IPS DF 19.7 (cell line): ENCODE measurements at places on chromosomes 2 and 18.
A peak's percentile ranks its signal among the peaks of the same experiment; 100 is the strongest.

DNA sequence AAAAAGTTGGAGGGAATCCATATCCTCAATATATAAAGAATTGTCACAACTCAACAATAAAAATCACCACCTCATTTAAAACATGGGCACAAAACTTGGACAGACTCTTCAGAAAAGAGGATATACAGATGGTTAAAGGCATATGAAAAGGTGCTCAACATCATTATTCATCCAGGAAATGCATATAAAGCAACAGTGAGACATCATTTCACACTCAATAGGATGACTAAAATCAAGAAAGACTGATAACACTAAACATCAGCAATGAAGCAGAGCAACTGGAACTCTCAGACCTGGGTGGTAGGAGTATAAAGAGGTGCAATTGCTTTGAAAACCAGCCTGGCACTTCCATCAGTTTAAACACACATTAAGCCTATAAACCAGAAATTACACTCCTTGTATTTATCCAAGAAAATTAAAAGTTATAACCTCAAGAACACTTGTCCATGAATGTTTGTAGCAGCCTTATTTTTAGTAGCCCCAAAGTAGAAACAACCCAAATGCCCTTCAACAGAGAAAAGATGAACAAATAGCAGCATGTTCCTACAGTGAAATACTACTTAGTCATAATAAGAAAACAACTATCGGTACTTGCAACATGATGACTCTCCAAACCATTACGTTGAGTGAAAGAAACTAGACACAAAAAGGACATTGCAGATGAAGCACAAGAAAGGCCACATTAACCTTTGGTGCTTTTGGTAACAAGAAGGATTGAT, 79.1 kb upstream of the TANC1 start:
- DNase-seq = no peak

- no peak for DNase-seq
Measured at GRCh38 chr2:21981127-21981526, 857.4 kb downstream of the TDRD15 start.

DNA sequence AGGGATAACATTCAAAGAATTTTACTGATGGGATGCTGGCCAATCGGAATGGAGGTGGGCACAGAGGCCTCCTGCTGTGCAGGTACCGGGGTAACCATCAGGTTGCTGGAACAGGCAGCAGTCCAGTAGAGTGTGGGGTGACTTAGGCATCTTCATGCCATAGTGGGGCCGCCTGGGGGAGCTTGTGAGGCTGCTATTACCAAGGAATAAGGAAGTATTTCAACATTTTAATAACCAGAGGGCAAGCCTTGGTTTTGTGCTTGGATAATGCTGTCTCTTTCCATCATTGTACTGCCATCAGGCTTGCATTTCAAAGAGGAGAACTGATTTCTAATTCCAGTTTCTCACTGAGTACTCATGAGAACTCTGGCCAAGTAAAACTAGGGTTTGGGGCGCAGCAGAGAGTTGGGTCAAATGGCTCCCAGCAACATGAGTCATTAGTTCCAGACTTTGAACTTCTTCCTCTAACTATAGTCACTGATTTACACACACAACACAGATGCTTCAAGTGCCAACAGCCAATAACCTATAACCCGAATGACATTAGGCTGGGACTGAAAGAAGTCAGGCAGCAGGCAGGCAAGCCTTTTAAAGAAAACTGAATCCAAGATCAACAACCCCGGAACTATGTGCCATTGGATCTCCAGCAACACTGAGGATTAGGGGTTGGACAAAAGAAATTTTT, 56.1 kb upstream of the FHL2 start:
- peak; percentile 23 for DNase-seq

DNA sequence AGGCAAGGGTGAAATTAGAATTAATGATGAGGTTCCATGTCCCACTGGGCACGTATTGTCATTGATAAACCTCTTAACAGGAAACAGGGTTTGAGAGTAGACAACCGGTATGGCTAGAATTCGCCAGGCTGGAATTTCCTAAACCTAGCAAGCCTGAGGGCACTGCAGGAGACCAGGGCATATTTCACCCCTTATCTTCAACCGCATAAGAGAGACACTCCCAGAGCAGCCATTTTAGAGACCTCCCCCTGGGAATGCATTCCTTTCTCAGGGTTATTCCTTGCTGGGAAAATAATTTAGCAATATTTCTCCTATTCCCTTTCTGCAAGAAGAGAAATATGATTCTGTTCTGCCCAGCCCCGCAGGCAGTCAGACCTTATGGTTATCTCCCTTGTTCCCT, 334.6 kb upstream of the LYPD1 start:
- DNase-seq = peak; percentile 2

GRCh38 chr2:84283506-84283905, 175.6 kb downstream of the SUCLG1 start:
- no peak for DNase-seq

DNA sequence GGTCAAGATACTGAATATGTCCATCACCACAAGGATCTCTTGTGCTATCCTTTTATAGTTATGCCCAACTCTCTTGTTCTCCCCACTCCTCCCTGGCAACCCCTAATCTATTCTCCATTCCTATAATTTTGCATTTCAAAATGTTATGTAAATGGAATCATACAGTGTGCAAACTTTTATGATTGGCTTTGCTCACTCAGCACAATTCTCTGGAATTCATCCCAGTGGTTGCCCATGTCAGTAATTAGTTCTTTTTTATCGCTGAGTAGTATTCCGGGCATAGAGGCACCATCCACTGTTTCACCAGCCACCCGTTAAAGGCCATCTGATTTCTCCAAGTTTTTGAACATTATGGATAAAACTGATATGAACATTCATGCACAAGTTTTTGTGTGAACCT, 38.4 kb upstream of the RNF149 start:
- no peak for DNase-seq

DNA sequence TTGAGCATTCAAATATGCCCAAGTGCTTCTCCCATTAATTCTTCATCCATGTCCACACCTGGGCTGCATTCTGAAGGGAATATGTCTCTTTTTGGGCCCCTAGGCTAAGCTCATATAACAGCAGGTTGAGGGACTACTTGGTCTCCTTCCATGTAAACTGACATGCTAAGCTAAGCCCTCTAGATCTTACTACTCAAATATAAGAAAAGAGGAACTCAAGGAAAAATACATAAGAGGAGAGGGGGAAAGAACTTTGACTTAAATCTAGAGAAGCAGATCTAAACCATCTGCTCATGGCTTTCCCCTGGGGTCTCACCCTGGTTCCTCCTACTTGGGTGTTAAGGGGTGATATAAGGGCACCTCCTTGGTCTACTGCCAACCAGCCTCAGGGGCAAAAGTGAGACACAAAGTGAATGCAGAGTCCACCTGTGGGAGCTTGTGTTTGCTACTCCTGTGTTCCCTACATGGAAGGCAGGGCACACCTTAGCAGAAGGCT, 19.8 kb upstream of the NFU1 start:
- DNase-seq = no peak

GRCh38 chr2:156647377-156648010, 211.3 kb downstream of the GPD2 start:
- no peak for DNase-seq

DNA sequence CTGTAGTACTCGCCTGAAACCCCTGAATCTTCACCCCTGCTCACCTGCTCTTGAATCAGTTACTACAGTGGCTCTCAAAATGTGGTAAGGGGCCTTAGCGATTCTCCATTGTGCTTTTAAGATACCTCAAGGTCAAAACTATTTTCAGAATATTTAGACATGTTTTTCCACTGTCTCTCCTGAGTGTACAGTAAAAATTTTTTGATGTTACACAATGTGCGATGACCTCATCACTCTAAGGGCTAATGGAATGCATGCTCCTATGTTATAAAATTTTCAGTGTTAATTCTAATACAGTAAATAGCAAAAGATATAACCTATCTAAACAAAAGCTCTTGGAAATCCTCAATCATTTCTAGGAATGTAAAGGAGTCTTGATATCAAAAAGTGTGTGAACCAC, 336.9 kb upstream of the PKDCC start:
- no peak for DNase-seq

DNA sequence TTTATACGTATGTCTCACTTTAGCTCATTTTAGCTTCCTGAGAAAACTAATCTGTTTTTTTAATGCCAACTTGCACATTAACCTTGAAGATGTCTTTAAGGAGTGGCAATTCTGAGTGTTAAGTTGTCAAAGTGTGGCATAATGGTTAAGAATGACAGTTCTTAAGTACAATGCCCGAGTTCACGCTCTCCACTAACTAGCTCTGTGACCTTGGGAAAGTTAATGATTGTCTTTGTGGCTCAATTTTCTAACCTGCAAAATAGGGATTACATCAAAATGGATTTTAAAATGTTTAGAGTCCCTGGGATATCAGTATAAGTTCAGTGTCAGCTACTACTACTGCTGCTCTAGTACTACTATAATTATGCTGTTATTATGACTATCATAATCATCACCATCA, 409.7 kb downstream of the SOCS6 start:
- no peak for DNase-seq

DNA sequence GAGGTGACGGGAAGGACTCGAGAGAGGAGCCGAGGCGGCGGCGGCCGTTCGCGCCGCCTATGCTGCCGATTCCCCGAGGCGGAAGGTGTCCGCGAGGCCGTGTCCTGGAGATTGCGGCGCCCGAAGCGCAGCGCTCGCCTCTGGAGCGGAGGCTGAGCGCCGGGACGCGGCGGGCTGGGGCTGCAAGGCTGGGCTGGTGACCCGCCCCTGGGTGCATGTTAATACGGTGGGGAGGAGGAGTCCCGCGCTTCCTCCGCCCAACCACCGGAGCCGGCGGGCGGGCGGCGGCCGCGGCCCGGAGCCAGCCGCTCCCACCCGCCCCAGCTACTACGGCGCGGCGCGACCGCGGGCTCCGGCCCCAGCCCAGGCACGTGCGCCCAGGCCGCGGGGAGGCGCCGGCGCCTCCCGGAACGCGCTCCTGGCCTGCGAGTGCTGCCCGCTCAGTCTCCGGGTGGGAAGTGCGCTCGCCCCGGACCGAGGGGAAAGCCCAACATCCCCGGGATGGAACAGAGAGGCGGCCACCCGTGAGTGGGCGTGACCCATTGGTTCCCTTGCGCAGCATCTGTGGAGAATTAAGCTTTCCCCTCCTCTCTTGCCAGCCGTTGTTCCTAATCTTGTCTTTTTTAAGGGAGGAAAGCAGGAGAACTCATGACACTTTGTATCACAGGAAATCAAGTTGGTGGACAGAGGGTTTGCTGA, at the start of gene DLGAP1:
DLGAP1 (minus strand) TSS at position 195 of the 699 bp plus-strand sequence.
- no peak for DNase-seq

DNA sequence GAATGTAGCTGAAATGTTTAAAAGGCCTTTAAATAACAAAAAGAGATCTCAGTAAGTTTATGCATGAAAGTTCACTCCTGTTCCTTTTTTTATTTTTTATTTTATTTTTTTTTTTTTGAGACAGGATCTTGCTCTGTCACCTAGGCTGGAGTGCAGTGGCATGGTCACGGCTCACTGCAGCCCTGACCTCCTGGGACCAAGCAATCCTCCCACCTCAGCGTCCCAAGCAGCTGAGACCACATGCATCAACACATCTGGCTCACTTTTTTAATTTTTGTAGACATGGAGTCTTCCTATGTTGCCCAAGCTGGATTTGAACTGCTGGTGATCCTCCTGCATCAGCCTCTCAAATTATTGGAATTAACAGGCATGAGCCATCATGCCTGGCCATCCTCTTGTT, 84.3 kb downstream of the KANSL1L start:
- DNase-seq = no peak

GRCh38 chr2:209696836-209697711, 74.6 kb upstream of the UNC80 start:
- no peak for DNase-seq

DNA sequence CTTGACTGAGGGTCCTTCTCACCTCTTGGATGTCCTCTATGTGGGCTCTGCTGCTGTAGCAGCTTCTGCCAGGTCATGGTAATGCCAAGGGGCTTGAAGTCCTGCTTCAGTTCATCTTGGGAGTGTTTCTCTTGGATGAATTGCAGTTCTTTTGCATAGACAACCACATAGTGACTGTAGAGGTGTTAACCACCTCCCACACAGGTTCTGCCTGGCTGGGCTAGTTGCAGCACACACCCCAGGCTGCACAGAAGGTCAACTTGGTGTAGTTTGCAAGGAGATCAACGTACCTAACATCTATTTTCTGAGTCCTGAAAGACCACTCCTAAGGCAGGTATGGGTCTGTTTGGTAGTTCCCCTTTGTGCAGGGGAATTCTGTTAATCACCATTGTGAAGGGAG, 108.1 kb downstream of the ADCYAP1 start:
- no peak for DNase-seq

DNA sequence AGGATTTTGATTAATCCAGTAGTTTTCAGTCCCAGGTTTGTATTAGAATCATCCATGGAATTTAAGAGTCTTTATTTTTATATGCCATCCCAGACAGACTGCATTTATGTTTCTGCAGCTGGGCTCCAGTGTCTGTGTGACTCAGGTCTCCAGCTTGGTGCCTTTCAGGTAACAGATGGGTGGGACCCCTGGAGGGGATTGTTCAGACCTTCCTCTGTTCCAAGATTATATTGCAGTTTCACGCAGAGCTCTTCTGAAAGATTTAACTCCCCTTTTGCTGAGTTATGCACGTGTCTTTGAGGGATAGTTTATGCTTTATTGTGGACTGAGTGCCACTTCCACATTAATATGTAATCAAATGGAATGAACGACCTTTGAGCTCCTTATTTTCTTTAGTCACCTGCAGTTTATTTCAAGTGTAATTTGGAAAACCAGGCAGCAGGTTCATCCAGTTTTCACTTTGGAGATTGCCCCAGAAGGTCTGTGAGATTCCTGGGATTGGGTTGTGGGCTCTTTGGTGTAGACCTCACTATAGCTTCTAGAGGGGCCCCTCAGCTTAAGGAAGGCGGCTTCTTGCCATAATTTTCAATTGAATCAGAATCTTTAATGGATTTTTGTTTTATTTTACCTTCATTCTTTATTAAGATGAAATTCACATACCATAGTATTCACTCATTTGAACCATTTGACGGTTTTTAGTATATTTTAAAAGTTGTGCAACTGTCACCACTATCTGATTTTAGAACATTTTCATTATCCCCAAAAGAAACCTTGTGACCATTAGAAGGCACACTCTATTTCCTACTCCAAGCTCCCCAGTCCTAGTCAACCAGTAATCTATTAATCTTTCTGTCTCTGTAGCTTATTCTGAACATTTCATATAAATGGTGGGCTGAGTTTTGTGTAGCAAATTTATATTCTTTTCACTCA, 135.0 kb downstream of the WDSUB1 start:
- DNase-seq = no peak

DNA sequence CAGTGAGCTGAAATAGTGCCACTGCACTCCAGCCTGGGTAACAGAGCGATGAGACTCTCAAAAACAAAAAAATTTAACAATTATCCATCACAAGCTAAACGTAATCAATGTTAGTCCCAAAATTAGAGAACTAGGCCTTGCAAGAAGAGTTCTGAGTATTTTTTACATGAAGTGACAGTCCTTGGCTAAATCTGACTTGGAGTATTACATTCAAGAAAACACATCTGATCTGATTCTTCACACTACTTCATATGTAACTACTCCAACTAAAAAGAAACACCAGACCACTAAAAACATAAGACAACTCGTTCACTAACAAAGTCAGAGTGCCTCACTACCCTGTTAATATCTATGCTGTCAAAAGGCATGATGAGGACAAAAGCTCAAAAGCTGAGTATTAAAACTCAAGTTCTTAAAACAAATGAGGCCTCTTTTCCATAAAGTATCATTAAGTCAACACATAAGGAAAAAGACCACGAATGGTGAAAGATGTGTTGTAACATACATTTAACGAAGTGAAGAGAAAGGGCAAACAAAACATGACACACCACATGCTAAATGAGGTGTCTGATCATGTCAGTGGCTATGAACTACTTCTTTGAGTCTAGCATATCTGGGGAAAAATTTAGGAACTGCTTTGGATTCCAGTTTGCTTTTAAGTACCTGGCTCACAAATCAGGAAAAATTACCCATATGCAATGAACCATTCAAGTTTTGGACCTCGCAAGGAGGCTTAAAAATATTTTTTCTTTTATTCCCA, 42.4 kb downstream of the TRIP12 start:
- no peak for DNase-seq
